ENCODE measurements at places on chromosomes 13 and 19. TPM values are rescaled to one million over a fixed set of nuclear protein-coding genes. Genes with fewer than 3 reads are reported as not detected.

DNA sequence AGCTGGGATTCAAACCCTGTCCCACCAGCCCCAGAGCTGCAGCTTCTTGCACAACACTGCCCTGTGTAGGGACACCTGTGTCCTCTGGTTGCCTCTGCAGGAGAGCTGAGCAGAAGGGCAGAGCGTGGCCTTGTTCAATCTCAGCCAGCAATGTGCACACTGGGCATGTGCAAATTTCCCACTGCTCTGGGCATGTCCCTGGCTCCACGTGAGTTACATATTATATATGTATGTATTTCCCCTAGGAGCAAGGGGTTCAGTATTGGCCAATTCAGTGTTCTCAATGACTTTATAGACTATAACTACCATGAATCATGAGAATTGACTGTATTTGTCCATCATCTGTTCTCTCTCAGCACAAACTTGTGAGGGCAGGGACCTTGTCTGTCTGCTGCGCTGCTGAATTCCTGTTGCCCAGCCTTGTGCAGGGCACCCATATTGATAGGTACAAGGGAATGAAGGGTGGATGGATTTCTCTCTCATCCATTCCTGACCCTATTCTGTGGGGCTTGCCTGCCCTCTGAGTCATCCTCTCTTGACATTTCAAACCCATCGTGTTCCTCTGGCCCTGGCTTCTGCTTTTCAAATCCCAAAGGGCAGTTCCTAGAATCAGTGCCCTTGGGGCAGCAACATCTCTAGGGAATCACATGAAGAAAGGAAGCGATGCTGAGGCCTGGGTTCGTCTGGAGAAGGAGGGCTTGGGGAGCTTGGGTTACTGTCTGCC lies 69.7 kb downstream of the ERICH6B start:
- DNase-seq = no peak

DNA sequence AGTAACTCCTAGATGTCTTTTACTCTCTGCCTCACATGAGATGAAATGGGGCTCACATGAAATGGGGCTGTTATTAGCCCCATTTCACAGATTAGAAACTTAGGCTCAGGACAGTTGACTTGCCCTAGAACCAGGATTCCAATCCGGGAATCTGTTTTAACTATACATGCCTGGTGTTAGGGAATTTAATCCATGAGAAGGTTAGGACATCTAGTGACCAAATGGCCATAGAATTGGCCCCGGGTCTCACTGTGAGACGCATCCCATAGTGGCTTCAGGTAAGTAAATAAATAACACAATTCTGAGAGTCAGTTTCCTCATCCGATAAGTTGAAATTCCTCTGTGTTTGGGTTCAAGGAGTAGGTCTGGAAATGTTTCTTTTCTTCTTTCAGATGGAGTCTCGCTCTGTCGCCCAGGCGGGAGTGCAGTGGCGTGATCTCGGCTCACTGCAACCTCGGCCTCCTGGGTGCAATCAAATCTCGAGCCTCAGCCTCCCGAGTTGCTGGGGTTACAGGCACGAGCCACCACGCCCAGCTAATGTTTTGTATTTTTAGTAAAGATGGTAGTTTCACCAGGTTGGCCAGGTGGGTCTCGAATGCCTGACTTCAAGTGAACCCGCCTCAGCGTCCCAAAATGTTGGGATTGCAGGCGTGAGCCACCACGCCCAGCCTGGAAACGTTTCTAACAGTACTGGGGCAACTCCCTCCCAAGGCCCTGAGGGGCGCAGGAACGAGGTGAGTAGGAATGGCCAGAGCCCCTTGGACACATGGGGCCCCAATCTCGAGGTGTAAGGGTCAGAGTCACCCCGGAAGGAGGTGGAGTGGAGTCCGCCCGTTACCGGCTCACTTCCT lies 1.2 kb upstream of the ZNF574 start:
- no peak for DNase-seq

DNA sequence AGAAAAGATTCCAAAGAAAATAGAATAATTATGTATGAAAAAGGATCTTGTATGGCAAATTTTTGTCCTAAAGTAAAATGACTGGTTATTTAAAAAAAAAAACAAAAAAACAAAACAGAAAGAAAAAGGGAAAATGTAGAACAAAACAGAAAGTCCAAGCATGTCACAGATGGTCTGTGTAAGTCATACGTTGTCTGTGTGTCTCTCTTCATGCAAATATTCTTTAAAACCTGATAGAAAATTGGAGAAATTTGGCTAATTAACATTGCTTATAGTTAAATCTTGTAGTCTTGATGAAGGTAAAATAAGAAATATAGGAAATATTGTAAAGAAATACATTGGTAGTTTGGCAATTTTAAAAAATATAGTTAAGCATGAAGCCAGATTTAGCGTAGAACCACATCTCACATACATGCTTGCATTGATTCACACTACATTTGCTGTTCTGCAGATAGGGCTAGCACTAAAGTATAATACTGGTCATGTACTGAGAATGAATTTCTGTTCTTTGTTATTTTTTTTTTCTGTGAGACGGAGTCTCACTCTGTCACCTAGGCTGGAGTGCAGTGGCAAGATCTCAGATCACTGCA lies 58.4 kb downstream of the SPRYD7 start:
- DNase-seq = no peak

The ABCA7 gene
- 9.4 TPM for total RNA-seq

- peak; percentile 10 for DNase-seq
Measured at GRCh38 chr19:39163621-39164020, 33.1 kb upstream of the NCCRP1 start.

- no peak for DNase-seq
Measured at GRCh38 chr19:49651820-49652550, 10.0 kb downstream of the SCAF1 start.

The SCN1B gene
- total RNA-seq = 45.7 TPM

- no peak for DNase-seq
Measured at GRCh38 chr13:91302111-91302510, 45.4 kb upstream of the MIR17HG start.

GRCh38 chr13:25330541-25330940 lies 29.1 kb downstream of the NUP58 start:
- DNase-seq = no peak

DNA sequence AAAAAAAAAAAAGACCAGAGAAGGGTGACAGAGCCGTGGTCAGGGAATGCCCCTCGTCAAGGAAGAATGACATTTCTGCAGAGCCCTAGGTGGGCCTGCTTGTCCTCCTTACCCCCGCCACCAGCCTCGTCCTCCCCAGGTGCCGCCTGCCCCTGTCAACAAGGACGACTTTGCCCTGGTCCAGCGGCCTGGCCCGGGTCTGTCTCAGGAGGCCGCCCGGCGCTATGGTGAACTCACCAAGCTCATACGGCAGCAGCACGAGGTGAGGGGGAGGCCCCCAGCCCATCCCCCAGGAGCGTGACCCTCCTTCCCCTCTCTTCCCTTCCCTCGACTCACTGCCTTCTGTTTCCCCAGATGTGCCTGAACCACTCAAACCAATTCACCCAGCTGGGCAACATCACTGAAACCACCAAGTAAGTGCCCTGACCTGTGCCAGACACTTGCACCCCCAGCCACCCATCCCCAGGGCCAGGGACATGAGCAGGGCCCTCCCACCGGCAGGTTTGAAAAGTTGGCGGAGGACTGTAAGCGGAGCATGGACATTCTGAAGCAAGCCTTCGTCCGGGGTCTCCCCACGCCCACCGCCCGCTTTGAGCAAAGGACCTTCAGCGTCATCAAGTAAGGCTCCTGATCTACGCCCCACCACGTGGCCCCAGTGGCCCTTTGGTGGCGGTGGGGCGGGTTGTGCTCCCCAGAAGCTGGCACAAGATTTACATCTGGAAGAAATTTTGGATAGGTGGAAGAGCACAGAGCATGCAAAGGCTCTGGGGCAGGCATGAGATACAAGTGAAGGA lies 14.8 kb downstream of the PODNL1 start:
- no peak for DNase-seq

The CASP14 gene
- total RNA-seq = not detected

DNA sequence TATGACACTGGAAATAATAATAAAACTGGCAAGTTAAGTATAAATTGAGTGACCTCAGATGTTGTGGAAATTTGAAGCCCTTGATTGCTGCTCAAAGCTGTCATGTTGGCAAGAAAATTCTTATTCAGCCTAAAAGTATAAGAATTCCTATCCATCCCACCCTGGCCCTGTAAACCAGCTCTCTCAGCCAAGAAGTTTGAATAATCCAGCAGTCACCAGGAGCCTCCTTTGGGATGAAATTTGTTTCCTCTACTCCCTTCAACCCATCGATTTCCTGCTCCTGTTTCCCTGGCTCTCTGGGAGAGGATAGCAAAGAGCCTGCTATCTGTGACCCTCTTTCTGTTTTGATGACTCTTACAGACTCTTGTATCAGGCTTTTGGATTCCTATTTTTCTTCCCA lies 169.3 kb downstream of the LHFPL6 start:
- no peak for DNase-seq

GRCh38 chr13:49789968-49790367 lies 2.5 kb downstream of the KPNA3 start:
- DNase-seq = no peak

The ATXN8OS gene
- total RNA-seq = not detected

- DNase-seq = no peak
Measured at GRCh38 chr13:98796191-98796590, 43.7 kb upstream of the SLC15A1 start.
